Skeletal muscle cell (primary cell): ENCODE measurements at places on chromosomes 3 and 15.

DNA sequence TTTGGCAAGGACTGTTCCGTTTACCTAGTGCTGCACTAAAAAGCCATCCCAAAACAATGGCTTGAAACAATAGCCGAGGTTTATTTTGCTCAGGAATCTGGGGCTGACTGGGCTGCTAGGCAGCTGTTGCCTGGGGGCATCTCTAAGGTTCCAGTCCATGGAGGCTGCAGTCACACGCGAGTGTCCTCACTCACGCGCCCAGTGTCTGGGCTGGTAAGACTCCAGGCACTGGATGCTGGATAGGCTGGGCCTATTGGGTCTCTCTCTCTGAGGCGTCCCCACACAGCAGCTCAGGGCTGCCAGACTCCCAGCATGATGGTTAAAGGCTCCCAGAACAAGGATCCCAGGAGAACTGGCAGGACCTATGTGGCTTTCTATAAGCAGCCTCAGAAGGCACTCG, 34.2 kb downstream of the ALS2CL start:
- no peak for DNase-seq

GRCh38 chr15:77107531-77108355, 36.8 kb upstream of the TSPAN3 start:
- DNase-seq: no peak

DNA sequence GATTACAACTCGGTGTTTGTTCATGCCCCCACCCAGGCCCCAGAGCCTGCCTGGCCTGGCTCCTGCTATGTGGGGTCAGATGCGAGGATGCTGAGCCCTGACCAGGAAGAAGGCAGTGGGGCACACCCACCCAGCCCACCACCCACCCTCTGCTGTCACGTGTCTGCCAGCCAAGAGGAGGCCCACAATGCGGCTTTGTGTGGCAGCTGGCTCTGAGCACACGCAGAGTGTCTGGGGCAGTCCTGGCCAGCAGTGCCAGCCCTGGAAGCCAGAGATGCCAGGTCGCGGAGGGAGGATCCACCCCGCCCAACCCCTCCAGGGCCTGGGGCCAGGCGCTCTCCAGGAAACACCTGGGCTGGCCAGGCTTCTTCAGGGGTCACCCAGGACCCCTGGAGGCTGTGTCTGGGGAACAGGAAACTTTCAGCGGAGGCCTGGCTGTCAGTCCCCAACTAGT, 26.4 kb upstream of the KLF13 start:
- no peak for DNase-seq

GRCh38 chr3:175274056-175274455, 414.9 kb downstream of the NAALADL2 start:
- DNase-seq: no peak

GRCh38 chr15:70165716-70166284, 68.1 kb upstream of the TLE3 start:
- DNase-seq: no peak

DNA sequence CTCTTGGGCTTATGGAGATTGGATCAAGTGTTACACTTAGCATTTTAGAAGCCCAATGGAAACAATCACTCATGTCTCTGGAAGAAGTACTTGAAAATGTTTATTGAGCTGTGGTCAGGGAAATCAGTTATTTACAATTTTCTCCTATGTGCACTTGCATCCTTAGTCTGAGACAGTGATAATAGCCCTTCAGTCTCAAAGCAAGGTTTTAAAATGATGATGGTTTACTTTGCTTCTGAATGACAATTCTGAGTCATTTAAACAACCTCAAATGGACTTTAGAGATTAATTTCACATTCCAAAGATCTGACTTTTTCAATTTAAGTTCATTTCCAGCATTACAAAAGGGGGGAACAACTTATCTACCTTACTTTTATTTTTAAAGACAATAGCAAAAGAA, 20.1 kb downstream of the TIPARP start:
- DNase-seq: no peak

- DNase-seq: no peak
Measured at GRCh38 chr3:20837676-20838302, 651.8 kb upstream of the SGO1 start.

GRCh38 chr3:15217841-15218267, 11.8 kb downstream of the CAPN7 start:
- no peak for DNase-seq

DNA sequence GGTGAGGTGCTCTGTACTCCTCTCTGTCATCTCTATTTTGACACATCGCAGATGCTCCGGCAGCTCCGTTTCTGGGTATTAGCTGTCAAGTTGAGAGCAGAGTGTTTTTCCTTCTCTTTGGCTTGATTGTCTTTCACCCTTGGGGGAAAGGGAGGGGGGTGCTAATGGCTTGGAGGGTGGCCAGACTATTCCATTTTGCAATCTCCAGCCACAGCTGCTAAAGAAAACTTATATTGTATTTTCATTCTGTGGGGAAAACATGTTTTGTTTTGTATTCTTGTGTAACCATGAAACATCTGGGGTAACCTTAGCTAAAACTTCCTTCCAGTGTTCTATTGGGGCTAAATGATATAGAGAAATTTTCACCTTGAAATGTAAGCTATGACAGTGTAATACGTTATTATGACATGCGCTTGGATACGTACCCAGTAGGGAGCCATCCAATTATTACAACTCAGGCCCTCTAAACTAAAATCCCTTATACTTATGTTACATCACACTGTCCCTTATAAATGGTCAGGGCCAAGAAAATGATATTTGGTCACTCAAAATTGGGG, 14.0 kb upstream of the LARP6 start:
- peak; percentile 82 for DNase-seq

GRCh38 chr15:101244889-101245668, 6.8 kb downstream of the CHSY1 start:
- DNase-seq: no peak

GRCh38 chr3:178297740-178298139, 238.5 kb upstream of the KCNMB2 start:
- no peak for DNase-seq

GRCh38 chr3:194787072-194787471, 101.4 kb downstream of the FAM43A start:
- no peak for DNase-seq

DNA sequence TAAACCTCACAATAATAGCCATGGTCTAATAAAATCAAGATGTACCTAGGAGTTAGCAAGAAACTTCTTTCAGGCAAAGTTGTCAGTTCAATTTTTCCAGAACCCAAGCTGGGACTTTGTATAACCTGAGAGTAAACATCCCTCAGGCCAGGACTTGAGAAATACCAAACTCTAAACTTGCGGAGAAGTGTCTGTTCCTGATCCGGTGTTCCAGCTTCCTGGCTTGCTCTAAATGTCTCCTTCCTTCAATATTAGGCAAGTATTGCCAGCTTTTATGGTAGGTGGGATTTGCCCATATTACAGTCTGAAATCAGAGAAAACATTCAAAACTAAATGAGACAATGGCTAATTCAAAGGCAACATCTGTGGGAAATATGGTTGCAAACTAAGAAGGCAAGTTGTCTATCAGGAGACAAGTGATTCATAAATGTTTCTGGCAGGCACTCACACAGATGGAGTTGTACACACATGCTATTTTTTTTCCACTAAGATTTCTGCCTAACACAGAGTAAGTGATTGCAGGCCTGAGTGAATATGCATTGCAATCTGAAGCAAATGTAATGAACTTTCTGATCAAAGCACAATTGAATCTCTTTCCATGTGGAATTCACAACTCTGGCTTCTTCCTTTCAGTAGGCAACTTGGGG, 88.3 kb upstream of the COL8A1 start:
- no peak for DNase-seq
